ENCODE measurements at places on chromosomes 2 and 18. TPM values are rescaled to one million over a fixed set of nuclear protein-coding genes. Genes with fewer than 3 reads are reported as not detected.

The UGT1A10 gene
- polyA plus RNA-seq = not detected

The UBE2E3 gene
- polyA plus RNA-seq = 59.5 TPM

The ANKRD39 gene
- polyA plus RNA-seq = 50.2 TPM

The TNFRSF11A gene
- 3.4 TPM for polyA plus RNA-seq

The PKDCC gene
- not detected for polyA plus RNA-seq

The COA5 gene
- 85.4 TPM for polyA plus RNA-seq

The MRPL30 gene
- polyA plus RNA-seq = 35.0 TPM

The SULT1C2 gene
- not detected for polyA plus RNA-seq

The RTP5 gene
- not detected for polyA plus RNA-seq

The EVX2 gene
- not detected for polyA plus RNA-seq

The MROH2A gene
- not detected for polyA plus RNA-seq

The SMCHD1 gene
- 21.6 TPM for polyA plus RNA-seq

The KLHL29 gene
- 3.2 TPM for polyA plus RNA-seq

The FBLN7 gene
- 6.8 TPM for polyA plus RNA-seq

The IKZF2 gene
- 3.0 TPM for polyA plus RNA-seq
